ENCODE measurements at places on chromosomes 13 and 19.

DNA sequence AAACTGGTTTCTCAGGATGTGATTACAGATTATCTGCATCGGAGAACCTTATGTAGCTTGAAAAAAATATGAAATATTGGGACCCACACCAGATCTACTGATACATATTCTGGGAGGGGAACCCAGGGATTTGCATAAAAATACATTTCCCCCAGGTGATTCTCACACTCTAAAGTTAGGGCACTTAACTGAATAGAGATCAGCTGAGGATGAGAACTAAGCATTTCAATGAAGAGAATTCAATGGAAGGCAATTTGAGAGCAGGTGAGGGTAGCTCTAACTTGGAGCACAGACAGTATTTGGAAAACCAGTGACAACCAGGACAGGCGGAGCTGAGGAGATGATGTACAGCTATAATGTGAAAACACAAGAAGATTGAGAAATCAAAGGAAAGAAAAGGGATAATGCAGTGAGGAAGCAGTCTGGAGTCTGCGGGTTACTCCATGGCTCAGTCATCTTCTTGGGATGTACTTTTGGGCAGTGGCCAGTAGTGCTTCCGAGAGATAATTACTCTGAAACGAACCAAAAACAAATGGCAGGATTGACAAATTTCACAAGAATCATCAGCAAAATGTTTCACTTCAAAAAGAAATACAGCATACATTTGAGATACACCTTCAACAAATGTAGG is 6.1 kb upstream of the OXGR1 start:
- DNase-seq = no peak

- DNase-seq = no peak
Observed at GRCh38 chr19:51810223-51810622, 15.3 kb downstream of the FPR3 start.

GRCh38 chr19:46213156-46213555 is 16.4 kb upstream of the IGFL1 start:
- DNase-seq = no peak

- no peak for DNase-seq
Observed at GRCh38 chr13:75961911-75962310, 325.8 kb downstream of the LMO7 start.

DNA sequence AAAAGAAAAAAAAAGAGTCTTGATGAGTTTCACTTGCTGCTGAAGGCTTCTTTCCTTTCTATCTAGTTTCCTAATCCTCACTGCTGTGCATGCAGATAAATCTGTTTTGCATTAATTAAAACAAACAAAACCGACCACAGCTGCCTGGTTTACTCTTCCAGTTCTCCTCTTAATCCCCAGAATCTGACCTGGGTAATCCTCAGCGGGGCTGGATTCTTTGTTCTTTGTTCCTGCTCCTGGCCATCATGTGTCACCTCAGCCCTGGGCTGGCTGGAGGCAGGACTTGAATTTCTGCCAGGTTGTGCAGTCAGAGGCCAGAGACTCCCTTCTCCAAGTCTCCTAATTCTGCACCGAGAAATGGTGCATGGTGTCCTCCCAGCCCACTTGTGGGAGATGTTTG is 52.2 kb upstream of the CYP4F8 start:
- DNase-seq = no peak

DNA sequence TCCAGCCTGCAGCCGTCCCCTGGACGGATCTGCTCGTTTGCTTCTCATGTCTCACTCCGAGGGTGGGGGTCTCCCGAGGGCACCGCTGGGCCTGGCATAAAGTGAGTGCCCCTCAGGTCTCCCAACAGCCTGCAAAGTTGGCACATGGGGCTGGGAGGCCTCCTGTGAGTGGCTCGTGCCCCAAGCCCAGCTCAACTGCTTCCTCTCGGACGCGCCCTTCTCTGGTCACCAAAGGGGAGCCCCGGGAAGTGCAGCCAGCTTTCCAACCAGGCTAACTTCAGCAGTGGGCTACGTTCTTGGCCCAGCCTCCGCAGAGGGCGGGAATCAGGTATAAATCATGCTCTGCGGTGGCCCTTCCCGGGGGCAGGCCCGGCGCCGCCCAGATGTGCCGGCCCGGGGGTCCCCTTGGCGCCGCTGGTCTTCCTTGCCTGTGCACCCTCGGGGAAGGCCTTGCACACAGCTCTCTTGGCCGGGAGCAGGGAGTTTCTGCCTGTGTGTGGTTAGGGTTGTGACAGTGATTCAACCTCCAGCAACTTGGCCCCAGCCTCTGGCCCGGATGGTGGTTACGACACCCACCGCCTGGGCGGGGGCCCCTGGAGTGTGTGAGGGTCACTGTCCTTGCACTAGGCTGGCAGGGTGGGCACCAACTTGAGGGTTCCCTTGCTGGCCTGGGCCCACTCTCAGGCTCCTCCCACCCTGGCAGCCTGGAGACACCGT is 20.7 kb downstream of the CEBPG start:
- no peak for DNase-seq

- DNase-seq = peak; percentile 91
Observed at GRCh38 chr19:4065430-4066175, 1.1 kb downstream of the ZBTB7A start.

- no peak for DNase-seq
Observed at GRCh38 chr13:52454459-52454819, 839 bp upstream of the CKAP2 start.

GRCh38 chr13:97223037-97223710 is 1.0 kb downstream of the MBNL2 start:
- no peak for DNase-seq

DNA sequence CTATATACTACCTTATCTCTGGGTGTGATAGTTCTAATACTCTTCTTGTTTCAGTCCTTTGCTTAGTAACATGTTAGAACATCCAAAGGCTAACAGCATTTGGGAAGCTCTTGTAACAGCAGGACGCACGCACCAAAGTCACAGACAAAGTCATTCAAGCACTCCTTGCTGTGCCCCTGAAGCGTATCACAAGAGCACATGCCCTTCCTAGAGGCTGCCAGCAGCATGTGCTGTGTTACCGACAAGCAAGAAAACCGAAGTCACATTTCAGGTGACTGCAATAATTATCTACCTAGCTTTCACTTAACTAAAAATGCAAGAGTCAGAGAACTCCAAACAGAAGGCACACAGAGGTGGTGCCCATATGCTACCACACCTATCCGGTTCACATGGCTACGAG is 194.1 kb downstream of the KLF12 start:
- no peak for DNase-seq

GRCh38 chr13:113552079-113552478 is 32.5 kb upstream of the TFDP1 start:
- DNase-seq = no peak

- DNase-seq = no peak
Observed at GRCh38 chr13:111153977-111154332, 38.8 kb downstream of the ARHGEF7 start.

GRCh38 chr13:46385946-46386345 is 1.1 kb downstream of the RUBCNL start:
- DNase-seq = no peak

DNA sequence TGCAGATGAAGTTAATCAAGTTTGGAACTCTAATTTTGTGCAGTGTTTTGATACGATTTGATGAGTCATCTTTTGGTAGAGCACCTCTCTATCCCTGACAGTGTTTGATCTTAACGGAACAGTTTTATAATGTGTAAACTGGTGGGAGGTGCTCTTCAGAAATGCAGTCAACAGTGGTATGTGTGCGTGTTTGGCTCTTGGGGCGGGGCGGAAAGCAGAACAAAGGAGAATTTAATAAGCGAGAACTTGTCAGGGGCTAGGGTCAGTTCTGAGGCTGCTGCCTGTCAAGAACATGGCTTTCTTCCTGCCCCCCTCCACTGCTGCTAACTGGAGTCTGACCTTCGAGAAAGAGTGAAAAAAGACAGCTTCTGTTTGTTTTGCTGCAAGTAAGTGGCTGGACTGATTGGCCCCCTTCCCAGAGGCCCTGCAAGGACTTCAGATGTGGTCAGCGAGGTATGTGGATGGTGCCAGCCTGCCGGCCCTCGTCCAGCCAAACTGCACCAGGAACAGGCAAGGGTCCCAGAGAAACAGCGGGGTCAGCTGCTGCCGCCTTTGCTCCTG is 40.8 kb downstream of the BBC3 start:
- DNase-seq = peak; percentile 57

- no peak for DNase-seq
Observed at GRCh38 chr19:37874784-37875183, 31.6 kb downstream of the WDR87 start.

DNA sequence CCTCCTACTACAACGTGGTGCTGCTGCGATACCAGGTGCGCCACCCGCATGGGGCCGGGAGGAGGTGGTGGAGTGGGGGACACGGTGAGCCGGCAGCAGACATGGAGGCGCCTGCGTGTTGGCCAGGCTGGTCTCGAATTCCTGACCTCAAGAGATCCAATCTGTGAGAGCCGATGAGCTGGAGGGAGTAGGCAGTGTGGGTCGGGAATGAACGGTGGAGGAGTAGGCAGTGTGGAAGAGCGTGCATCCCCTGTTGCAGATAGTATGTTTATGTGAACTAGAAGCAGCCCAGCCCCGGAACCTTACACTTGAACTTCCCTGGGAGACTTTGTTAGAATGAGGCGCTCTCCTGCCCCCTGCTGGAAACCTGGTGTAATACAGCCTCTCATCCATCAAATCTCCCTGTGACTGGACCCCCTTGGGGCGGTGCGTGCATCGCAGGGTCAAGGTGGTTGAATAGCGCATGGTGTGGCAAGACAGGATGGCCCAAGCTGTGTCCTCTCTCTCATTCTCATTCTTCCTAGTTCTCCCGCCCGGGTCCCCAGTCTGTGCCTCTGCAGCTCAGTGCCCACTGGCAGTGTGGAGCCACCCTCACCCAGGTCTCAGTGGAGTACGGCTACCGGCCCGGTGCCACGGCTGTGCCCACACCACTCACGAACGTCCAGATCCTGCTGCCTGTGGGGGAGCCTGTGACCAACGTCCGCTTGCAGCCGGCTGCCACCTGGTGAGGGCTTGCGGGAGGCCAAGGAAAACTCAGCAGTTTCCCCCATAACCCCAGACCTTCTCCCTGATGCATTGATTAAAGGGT is 10.5 kb upstream of the B3GNT3 start:
- peak; percentile 29 for DNase-seq

DNA sequence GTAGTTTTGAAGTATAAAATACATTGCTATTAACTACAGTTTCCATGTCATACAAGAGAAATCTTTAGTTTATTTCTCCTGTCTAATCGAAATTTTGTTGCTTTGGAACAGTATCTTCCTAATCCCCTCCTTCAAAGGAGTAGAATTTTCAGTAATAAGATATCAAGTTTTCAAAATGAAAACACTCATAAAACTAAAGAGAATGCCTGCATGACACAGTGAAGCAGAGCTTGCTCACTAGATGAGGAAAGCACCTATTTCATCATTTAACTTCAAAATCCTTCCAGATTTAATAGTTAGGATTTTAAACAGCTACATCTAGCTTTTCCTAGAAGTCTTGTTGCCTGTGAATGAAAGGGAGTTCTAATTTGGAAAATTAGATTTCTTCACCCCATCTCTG is 80.8 kb downstream of the TNFSF11 start:
- no peak for DNase-seq

DNA sequence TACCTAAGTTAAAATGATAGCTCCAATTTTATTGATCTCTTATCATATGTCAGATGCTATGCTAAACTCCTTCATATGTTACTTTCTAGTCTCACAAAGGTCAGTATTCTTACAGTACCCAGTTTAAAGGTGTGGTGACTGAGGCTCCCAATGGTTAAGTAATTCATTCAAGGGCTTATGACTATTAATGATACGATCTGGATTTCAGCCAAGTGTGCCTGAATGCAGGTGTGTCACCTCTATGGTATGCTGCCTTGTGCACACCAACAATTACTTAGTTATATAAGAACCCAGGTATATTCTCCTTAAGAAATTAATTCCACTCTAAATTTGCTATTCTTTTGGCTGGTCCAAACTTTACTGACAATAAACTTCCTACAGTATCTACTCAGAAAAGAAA is 84.6 kb upstream of the TRPC4 start:
- no peak for DNase-seq

GRCh38 chr19:33403221-33403972 is 29.9 kb downstream of the CEBPG start:
- no peak for DNase-seq

DNA sequence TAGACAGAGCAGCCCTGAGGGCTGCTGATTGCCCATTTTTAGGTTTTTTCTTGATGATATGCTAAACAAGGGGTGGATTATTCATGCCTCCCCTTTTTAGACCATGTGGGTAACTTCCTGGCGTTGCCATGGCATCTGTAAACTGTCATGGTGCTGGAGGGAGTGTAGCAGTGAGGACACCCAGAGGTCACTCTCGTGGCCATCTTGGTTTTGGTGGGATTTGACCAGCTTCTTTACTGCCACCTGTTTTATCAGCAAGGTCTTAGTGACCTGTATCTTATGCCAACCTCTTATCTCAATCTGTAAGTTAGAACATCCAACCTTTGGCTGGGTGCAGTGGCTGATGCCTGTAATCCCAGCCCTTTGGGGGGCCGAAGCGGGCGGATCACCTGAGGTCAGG is 148.0 kb downstream of the PTPRS start:
- no peak for DNase-seq

DNA sequence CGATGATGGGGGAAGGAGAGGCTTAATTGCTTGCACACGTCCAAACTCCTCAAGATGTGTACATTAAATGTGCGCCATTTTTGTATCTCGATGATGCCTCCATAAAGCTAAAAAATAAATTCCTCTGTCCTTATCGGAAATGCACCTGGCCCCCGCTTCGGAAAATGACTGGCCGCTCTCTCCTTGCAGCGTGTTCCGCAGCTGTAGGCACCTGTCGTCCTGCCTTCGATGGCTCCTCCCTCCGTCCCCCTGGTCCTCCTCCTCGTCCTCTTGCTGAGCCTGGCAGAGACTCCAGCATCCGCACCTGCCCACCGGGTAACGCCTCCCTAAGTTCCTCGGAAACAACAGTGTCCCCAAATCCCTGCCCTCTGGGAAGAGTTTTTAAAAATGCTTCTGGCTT is 1.1 kb downstream of the GALP start:
- DNase-seq = no peak

GRCh38 chr19:41926028-41926762 is 2.1 kb downstream of the ERFL start:
- no peak for DNase-seq

DNA sequence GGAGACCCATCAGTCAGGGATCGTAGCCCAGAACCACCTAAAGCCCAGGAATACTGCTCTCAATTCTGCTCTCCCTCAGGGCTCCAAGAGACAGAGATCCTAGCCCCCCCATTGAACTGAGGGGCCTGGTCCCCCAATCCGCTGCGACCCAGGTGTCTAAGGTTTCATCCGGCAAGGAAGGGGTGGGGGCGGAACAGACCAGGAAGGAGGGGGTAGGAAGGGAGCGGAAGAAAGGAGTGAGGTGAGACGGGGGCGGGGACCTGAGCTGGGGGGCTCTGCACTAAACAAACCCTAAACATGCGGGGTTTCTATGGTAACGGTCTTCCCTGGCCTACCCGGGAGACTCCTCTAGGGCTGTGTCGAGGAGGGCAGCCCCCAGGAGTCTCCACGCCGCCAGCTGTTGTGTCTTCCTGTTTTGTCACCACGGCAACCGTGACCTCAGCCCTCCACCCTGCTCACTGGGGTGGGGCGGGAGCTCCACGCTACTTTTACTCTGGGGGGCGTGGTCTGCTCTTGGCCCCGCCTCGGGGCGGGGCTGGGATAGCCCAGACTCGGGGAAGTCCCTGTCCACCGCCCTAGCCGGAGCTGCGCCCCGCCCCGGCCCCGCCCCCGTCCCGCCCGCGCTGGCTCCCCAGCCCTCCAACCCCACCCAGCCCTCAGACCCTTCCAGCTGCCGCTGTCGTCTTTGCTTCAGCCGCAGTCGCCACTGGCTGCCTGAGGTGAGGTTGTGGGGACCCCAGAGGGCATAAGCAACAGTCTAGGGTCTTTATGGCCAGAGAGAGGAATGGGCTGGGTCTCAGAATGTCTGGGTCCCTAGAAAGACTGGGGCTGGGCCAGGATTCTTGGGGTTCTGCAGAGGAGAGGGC is at the start of gene MYADM:
MYADM (plus strand) TSS at position 659 of the 866 bp plus-strand sequence. CDS start 5,647 bp downstream, outside the sequence.
- DNase-seq = peak; percentile 97
